Adipocyte (in vitro differentiated cells): ENCODE measurements at places on chromosomes 4 and X.
A peak's percentile ranks its signal among the peaks of the same experiment; 100 is the strongest.

GRCh38 chrX:131728295-131729145 is 184.6 kb downstream of the OR13H1 start:
- peak; percentile 90 for DNase-seq

GRCh38 chrX:24480400-24480865 is 15.3 kb downstream of the PDK3 start:
- no peak for DNase-seq

DNA sequence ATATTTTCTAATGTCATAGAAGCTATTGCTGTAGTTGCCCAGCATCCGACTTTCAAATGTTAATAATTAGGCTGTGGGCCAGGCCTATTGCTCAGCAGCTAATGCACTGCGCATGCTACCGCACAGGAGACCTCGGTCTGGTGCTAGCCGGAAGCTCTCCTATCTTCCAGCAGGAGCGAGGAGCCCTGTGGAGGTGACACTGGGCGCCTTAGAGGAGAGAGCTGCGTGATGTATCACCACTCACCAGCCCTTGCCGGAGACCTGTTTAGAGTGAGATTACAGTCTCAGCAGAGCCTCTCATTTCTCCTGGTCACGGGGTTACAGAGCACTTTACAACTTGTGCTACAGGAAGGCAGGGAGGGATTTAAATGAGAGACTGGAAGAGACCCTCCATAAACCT is 31.1 kb upstream of the MID1IP1 start:
- DNase-seq: no peak

DNA sequence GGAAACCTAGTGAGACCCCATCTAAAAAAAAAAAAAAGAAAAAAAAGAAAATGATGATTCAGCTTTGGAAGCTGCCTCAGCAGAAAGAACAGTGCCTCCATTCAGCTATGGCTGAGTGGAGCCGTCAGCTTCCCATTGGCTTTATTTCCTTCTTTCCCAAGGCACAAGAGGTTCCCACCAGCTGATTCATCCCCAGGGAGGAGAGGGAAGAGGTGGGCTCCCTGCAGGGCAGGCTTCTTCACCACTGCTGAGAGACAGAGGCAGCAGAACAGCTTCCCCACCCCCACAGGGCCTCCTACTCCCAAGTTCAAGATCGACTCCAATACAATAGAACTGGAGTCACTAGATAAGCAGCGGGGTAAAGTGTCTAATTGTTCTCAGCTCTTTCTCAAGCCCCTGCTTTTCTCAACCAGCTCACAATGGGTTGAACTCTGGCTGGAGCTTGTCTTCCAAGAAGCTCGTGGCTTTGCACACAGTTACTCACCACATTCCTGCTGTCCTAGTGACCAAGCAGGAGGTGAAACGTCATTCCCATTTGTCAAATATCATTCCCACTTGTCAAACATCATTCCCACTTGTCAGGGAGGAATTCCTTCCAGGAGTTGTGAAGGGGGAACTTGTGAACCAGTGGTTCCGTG is 47.8 kb downstream of the FHDC1 start:
- DNase-seq: no peak

- DNase-seq: no peak
Measured at GRCh38 chr4:15873117-15873516, 65.4 kb downstream of the FGFBP1 start.

GRCh38 chrX:10006086-10006485 is 38.9 kb downstream of the CLDN34 start:
- DNase-seq: no peak

DNA sequence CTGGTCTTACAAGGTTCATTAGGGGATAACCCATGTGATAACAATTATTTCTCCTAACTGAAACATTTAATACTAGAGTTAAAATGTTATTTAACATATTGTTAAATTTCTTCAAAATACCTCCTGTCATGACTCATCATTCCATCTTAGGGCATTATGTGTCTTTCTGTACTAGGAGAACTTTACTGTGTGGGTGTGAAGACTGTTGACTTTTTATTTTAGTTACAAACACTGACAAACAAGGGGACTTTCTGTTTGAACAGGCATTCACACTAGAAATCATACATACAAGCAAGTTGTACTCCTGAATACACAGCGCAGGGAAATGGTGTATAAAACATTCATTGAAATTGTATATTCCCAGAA is 175.9 kb downstream of the FBXW7 start:
- peak; percentile 55 for DNase-seq

- DNase-seq: no peak
Measured at GRCh38 chr4:94284889-94285288, 57.7 kb downstream of the HPGDS start.

DNA sequence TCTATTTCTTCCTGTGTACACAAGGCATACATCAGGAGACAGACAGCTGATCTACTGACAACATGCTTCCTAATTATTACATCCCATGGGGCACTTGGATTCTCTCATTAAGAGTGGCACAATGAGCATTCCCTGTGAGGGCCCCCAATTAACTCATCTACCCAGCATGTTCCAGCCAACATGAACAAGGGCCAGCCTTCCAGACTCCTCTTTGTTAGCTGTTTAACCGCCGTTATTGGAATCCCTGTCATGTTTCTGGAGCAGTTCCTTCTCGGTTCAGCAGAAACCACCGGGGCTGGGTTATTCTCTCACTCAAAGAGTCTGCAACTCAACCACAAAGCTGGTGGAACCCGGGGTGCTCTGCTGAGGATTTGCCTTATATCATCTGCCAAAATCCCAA is 9.9 kb upstream of the GPM6B start:
- no peak for DNase-seq

- DNase-seq: no peak
Measured at GRCh38 chr4:14646831-14647230, 355.4 kb upstream of the CPEB2 start.

DNA sequence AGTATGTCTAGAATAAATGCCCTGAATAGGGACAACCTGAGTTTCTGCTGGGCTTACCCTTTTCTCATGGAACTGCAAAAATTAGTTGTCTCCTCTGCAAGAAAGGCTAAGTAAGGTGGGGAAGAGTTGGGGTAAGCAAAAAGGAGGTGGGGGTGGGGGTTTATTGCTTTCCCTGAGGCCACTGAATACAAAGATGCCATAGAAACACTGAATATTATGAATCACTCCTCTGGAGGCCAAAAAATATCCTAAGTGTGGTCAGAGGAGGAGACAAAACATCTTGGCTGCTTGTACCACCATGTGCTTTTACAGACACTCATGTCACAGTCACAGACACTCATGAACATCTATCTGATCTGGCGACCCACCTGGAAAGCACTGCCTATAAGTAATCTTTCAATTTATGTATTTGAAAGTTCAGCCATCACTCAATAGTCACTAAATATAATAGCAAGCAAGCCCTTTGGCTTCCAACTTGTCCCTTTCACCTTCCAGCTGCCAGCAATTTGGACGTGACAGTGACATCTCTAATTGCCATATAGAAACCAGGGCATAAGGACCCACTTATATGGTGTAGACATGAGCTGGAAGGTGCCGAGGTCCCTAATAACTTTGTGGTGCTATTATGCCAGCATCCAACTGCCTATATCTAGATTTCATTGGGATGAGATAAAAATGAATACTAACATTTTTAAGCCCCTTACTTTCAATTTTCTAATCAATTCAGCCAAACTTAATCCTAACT is 122.7 kb upstream of the CBR4 start:
- DNase-seq: no peak

- no peak for DNase-seq
Measured at GRCh38 chrX:13688384-13688957, 457 bp upstream of the RAB9A start.

DNA sequence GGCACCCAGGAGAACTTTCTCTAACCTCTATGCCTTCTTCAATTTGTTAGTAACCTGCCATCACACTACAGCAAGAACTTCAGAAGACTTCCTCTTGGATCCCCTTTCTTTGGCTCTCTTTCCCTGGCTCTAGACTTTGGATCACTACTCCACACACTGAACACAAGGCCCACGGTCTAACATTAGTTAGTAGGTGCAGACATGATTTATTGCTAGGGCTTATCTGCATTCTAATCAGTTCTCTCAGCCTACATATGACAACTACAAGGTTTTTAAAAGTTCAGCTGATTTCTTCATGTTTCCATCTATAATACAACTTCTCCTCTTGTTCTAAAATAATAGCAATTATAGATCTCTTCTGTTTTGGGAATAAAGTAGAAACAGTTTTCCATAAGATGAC is 209.1 kb upstream of the ANXA10 start:
- no peak for DNase-seq

DNA sequence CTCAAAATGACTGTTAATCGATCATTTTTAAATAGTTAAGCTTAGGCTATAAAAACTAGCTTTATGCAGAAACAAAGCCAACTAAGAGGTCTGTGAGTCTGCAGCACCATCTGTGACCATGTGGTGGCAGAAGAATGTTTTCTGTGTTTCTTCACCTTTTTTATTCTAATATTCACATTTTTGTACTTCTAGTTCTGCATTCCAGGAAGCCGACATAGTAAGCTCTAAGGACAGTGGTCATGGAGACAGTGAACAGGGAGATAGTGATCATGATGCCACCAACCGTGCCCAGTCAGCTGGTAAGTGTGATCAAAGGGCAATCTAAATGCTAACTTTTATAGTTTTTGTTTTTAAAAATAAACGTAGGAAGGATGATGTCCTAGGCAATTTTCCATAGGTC is 5.6 kb downstream of the PCDH10 start:
- DNase-seq: peak; percentile 78

GRCh38 chr4:83180431-83180968 is 66.0 kb upstream of the PLAC8 start:
- no peak for DNase-seq

- DNase-seq: no peak
Measured at GRCh38 chr4:40448875-40449274, 113.7 kb downstream of the CHRNA9 start.
